Astrocyte (in vitro differentiated cells and primary cell): ENCODE measurements at places on chromosomes 4 and X. TPM values are rescaled to one million over a fixed set of nuclear protein-coding genes. Genes with fewer than 3 reads are reported as not detected.

The NHS gene
- total RNA-seq, result 6.6 and 8.1 TPM in 2 replicates

The PTPN13 gene
- 46.2 and 50.3 TPM in 2 replicates for total RNA-seq

The MAGEB2 gene
- total RNA-seq, result not detected in 2 replicates

The DSPP gene
- total RNA-seq, result not detected in 2 replicates

The ARHGAP36 gene
- not detected in 2 replicates for total RNA-seq

The ZFP92 gene
- 0.26 and 0.27 TPM in 2 replicates for total RNA-seq

The C1QTNF7 gene
- total RNA-seq, result not detected in 2 replicates
